Hematopoietic multipotent progenitor cell treated with erythropoietin and hydrocortisone succinate and interleukin-3 and kit ligand, for 8 days (in vitro differentiated cells): ENCODE measurements at places on chromosomes 13 and 19.

DNA sequence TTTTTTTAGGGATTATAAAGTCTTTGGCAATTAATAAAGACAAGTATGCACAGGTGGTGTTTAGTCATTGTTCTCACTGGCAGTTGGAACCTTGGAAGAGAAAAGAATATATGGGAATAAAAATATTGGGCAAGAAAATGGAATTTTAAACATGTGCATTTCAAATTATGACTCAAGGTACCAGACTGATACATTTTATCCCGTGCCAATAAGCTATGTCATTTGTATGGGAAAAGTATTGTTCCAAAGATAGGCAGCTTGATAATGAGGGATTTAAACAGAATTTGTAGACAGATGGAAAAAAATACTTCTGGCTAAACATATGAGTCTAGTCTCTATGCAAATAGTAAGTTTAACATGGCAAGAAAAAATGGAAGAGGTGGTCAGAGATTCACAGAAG lies 169.5 kb upstream of the UFM1 start:
- DNase-seq: no peak

DNA sequence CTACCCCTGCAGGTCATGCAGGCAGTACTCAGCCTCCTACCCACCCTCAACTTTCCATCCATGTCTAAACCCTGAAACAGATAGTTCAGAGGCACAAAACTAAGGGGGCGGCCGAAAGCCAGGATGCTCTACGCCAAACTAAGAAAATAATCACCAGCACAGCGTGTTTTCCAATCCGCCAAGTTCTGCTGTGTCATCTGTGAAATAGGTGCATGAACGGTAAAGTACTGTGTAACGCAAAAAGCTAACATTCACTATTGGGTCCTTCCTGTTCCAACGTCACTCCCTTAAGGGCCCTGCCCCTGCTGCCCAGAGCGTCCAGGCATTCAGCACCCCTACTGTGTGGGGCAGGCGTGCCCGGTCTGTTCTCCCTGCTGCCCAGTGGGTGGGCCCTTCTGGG lies 12.2 kb upstream of the TIMM44 start:
- no peak for DNase-seq

- DNase-seq: no peak
These were observed 58.3 kb downstream of the DOCK9 start for GRCh38 chr13:98919566-98919965.

DNA sequence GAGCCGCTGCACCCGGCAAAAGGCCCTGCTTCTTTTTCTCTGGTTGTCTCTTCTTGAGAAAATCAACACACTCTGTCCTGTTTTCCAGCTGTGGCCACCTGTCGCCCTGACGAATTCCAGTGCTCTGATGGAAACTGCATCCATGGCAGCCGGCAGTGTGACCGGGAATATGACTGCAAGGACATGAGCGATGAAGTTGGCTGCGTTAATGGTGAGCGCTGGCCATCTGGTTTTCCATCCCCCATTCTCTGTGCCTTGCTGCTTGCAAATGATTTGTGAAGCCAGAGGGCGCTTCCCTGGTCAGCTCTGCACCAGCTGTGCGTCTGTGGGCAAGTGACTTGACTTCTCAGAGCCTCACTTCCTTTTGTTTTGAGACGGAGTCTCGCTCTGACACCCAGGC lies 17.2 kb downstream of the LDLR start:
- DNase-seq: no peak

- DNase-seq: no peak
These were observed 53.0 kb upstream of the TPM4 start for GRCh38 chr19:16023146-16023915.

DNA sequence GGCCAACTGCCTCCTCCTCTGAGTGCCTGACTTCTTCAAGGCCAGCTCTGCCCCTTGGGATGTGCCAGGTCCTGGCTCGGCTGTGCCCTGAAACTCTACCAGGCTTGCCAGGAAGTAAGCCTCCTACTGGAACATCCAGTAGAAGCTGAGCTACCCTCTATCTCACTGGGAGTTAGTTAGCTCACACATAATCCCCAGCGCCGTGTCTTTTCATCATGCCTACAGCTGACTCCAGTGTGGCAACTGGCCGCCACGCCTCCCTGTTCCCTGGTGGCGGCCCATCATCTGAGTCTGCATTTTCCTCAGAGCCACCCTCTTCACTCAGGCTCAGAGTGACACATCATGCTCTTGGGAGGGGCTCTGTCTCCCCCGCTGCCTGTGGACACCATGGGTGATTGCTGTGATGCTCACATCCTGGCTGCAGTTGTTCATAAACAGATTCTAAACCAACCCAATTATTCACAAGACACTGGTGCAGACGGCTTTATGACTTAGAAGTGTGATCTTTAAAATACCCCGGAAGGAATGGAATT lies 131.9 kb upstream of the IRS2 start:
- no peak for DNase-seq

GRCh38 chr13:98989469-98990235 lies 11.8 kb upstream of the DOCK9 start:
- DNase-seq: no peak

GRCh38 chr19:6717036-6717435 lies 3.4 kb downstream of the C3 start:
- DNase-seq: no peak

GRCh38 chr19:10211061-10211460 lies 16.3 kb upstream of the DNMT1 start:
- no peak for DNase-seq

DNA sequence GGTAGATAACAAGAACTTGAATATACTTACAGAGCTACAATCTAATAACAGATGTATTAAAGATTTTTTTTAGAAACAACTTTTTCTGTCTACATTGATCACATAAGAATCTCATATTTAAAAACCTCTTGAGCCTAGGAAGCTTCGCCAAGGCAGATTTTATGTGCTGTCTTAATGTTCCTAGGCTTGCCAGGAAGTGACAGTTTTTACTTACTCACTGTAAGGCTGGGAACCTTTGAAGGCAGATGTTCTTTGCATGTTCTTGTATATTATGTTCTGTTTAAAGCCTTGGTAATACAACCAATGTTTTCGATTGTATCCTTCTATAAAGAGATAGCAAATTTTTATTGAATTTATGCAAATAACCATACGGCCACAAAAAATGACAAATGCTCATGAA lies 492.7 kb downstream of the GPC5 start:
- no peak for DNase-seq

- no peak for DNase-seq
These were observed 105.3 kb upstream of the KLF5 start for GRCh38 chr13:72953391-72953965.

GRCh38 chr19:12163826-12164225 lies 930 bp downstream of the ZNF136 start:
- DNase-seq: peak; percentile 1

DNA sequence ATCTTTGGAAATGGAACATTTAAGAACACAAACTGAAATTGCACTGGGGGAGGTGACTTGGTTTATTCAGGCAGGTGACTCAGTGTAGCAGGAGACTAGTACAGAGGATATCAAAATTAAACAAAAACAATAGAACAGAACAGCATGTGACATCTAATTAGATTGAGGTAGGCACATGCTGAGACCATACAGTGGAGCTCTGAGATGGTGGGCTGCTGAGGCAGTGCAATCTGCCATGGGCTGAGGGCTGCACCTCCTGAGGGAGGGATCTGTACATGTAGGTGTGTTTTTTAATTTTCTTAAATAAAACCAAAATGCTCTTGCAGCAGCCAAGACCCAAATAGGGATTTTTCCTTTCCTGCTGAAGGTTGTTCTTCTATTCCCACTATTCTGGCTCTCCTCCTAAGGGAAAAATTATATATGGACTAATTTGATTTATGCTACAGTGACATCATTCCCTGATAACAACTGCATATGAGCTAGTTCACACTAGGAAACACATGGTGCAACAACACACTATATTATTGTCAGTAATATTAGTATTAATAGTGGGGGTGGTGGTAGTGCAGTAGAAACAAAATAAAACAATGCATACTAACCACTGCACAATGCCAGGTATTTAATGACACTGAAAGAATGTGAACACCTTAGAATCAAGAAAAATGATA lies 48.0 kb downstream of the LNX2 start:
- DNase-seq: no peak

DNA sequence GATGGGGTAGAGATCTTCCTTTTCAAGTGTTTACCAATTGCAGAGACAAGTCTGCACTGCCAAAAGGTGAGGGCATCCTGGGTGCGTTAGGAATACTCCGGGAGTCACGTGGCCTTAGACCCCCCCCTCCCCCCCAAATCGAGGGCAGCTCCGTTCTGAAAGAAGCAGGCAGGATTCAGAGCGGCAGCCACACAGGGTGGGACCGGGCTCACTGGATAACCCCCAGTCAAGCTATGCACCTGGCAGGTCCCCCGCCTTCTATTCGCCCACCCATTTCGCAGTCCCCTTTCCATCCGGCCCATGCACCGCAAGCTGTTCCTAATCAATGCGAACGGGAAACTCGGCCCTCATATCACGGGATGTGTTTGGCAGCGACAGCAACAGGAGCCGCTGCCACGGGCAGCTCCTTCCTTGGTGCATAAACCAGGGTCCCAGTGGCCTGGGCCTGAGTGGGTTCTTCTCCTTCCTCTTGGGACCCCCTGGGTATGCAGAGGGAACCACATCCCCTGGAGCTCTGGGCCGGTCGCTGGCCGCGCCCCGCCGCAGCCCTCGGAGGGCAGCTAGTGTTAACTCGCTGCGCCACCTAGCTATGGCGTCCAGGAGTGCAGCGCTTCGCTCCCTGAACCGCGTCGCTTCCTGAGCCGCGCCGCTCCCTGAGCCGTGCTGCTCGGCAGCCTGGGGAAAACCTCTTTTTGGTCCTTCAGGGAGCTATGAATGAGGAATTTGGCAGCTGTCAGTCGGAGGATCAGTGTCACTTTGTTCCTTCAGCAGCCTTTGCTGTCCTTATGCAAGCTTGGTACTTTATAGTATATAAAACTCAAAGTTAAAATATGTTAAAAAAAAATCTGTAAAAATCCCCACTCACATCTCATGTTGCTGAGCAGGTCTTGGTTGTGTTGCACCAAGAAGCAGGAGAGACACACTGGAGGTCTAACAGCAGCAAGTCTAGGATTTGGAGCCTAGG lies 41.4 kb downstream of the LYL1 start:
- DNase-seq: peak; percentile 84

DNA sequence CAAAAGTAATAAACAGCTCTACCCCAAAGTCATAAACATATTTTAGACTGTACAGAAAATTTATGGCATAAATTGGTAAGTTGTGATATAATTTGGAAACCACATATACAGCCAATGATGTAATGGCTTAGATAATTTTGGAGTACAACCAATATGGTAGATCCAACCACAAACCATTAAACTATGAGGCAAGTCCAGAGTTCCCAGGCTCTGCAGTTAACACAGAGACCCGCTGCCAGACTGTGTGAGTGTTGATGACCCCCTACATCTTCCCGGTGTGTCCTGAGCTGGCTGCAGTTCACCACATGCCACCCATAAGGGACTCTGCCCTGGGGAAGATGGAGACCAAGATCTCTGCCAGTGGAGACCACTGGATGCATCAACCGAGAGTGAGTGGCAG lies 9.9 kb upstream of the SERPINE3 start:
- DNase-seq: no peak

- DNase-seq: no peak
These were observed 134.4 kb upstream of the TSC22D1 start for GRCh38 chr13:44710576-44710975.

DNA sequence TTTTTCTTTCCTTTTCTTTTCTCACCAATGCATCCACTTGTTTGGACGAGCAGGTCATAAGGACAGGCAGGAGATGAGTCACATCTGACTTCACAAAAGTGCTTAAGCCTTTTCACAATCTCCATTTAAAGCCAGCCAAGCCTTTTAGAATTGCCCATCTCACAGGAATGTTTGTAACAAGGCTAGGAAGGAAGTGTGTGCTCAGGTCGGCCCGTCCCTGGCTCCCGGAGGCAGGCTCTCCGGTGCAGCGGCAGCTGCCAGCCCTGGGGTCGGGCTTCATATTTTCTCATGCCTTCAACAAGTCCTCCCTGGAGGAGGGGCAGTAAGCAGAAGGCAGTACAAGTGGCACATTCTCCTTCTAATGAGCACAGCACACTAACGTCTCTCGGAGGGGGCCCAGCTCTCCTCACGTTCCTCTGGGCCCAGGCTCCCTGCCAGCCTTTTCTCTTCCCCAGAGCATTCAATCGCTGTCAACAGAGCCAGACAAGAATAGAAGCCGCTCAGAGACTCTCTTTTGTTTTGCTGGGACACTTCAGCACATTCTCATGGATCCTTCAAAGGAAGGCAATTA lies 180.5 kb downstream of the COL4A1 start:
- DNase-seq: no peak

DNA sequence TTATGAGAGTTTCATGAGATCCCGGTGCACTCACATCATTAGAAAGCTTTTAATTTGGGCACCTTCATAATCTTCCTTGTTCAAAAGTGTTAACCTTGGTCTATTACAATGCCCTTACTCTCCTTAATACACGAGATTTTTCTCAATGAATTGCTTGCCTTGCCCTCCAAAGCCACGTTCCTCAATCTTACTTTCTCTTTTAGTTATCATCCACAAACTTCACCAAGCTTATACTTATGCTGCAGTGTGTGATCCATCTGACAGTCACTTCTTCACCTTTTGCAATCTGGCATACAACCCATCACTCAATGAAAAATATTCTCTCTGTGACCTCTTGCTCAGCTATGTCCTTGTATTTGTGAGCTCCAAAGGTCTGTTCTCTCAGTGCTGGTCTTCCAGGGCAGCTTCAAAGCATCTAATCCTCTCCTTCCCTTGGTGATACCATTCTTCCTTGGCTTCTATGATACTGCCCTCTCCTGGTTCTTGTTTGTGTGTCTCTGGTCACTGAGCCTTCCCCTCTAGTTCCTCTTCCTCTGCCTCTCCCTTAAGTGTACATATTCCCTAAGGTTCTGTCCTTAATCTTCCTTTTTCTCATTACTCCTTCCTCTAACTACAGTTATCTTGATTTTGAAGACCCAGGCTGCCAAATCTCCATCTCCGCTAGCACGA lies 202.2 kb upstream of the STARD13 start:
- DNase-seq: peak; percentile 30

- no peak for DNase-seq
These were observed 20.1 kb upstream of the NDUFS7 start for GRCh38 chr19:1363599-1363998.

DNA sequence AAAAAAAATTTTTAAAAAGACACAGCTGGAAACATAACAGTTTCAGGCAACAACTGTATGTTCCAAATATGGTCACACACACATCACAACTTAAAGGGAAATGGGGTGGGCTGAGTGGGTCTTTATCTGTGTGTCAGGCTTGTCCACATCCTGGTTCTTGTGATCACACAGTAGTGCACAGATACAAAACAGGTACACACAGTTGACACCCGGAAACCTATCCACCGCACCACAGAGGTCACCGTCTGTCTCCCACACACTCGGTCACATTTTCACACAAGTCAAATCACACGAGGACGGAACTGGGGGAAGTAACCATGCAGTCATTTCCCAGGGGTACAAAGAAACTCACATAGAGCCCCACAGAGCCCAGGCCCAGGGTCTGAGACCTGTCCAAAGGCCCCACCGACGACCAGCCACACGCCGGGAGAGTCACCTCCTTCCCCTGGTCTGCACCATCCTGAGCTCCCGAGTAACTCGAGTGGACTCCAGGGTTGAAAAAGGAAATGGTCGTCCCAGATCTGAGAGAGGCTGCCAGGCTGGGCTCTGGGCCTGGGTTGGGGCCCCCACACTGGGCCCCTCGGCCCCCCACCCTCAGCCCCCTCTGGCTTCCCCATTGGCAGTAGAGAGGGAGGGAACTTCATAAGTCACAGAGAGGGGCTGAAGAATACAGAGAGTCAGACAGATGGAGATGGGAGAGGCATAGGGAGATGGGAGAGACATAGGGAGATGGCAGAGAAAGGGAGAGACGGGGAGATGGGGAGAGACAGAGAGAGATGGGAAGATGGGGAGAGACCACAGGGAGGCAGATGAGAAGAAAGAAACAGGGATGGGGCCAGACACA lies 1.3 kb upstream of the PPAN start:
- DNase-seq: peak; percentile 81

- DNase-seq: no peak
These were observed 19.3 kb upstream of the TINCR start for GRCh38 chr19:5587071-5587455.
